ENCODE measurements at places on chromosomes 1 and 21.

- no peak for DNase-seq
These were observed at the start of gene IL23R for GRCh38 chr1:67166196-67166595. Gene IL23R (plus strand): TSS chr1:67166454. CDS start chr1:67168121, 1,667 bp downstream.

GRCh38 chr1:68221980-68222373 is 10.3 kb downstream of the WLS start:
- DNase-seq: no peak

DNA sequence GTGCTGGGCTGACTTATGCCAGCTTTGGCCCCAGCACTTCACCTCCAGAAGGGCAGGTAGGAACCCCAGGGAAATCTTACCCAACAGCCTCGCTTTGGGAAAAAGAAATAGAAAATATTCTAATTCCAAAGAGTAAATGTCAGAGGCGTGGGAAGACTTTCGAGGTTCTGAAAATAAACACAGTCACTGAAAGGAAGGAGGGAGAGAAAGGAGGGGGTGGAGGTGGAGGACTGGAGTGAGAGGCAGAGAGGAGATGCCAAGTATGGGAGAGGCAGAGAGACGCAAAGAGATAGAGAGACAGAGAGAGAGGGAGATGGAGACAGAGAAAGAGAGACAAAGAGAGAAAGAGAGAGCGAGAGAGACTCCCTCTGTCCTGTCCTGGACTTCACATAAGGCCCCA is 395.0 kb downstream of the PTPRU start:
- DNase-seq: no peak

DNA sequence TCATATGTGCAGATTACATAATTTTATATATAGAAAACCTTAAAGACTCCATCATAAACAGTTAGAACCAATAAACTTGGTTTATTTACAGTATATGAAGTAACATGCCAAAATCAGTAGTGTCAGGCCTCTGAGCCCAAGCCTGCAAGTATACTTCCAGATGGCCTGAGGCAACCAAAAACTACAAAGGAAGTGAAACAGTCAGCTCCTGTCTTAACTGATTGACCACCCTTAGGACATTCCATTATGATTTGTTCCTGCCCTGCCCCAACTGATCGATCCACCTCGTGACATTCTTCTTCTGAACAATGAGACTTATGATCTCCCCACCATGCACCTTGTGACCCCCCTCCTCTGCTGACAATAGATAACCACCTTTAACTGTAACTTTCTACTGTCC is 630.3 kb downstream of the AMY1C start:
- no peak for DNase-seq

- no peak for DNase-seq
These were observed 1.7 kb upstream of the GRIK3 start for GRCh38 chr1:37035796-37036666.

- no peak for DNase-seq
These were observed 3.4 kb downstream of the ZNF326 start for GRCh38 chr1:89998306-89998705.

GRCh38 chr1:54218883-54219687 is 19.1 kb downstream of the MRPL37 start:
- no peak for DNase-seq

GRCh38 chr1:57770772-57771171 is 346.9 kb upstream of the DAB1 start:
- no peak for DNase-seq

DNA sequence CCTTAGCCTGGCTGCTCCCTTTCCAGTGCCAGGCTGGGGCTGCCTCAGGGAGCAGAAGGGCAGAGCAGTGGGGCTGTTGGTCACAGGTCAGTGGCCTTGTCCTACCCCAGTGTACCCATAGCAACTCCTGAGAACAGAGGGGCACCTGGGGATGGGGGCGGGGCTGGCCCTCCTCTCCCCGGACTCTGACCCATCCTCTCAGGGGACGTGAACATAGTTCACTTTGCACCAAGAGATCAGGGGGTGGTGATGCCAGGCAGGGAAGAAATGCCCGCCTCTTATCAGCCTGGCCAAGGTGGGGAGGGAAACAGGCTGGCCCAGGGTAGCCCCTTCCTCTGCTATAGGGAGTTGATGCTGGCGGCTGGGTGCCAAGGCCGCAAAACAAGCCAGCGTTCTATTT is 4.9 kb downstream of the ETNK2 start:
- no peak for DNase-seq

- no peak for DNase-seq
These were observed 6.4 kb downstream of the IFNLR1 start for GRCh38 chr1:24180676-24181075.

- DNase-seq: no peak
These were observed 282.3 kb downstream of the USH2A start for GRCh38 chr1:216140730-216141524.

- DNase-seq: no peak
These were observed 1.5 kb upstream of the TSPAN1 start for GRCh38 chr1:46173361-46173856.

DNA sequence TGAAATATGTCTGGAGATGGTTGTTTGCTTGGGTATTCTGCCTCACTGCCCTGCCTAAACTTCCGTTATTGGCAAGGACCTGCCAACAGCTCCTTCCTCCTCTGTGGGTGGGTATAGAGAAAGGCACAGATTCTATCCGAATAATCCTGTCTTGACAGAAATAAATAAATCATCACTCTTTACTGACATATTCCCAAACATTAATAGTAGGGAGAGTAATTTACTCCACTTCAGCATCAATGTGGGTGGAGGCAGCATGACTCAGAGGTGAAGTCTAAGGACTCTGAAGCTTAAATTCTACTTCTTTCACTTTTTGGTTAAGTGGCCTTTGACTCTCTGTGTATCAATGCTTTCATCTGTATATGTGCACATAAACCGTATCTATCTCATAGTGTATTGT is 2.9 kb downstream of the CD84 start:
- no peak for DNase-seq

- no peak for DNase-seq
These were observed 626 bp upstream of the HLCS start for GRCh38 chr21:36966821-36967768.

GRCh38 chr1:20134995-20135394 is 4.1 kb upstream of the PLA2G2F start:
- no peak for DNase-seq
